AG08396 (cell line): ENCODE measurements at places on chromosomes 7 and 10.

- DNase-seq = no peak
These were observed 10.9 kb downstream of the OGDHL start for GRCh38 chr10:49751216-49751615.

- no peak for DNase-seq
These were observed 44.2 kb downstream of the BLNK start for GRCh38 chr10:96227206-96227605.

GRCh38 chr7:149713731-149714068 is 59.7 kb downstream of the ZNF467 start:
- DNase-seq = no peak

DNA sequence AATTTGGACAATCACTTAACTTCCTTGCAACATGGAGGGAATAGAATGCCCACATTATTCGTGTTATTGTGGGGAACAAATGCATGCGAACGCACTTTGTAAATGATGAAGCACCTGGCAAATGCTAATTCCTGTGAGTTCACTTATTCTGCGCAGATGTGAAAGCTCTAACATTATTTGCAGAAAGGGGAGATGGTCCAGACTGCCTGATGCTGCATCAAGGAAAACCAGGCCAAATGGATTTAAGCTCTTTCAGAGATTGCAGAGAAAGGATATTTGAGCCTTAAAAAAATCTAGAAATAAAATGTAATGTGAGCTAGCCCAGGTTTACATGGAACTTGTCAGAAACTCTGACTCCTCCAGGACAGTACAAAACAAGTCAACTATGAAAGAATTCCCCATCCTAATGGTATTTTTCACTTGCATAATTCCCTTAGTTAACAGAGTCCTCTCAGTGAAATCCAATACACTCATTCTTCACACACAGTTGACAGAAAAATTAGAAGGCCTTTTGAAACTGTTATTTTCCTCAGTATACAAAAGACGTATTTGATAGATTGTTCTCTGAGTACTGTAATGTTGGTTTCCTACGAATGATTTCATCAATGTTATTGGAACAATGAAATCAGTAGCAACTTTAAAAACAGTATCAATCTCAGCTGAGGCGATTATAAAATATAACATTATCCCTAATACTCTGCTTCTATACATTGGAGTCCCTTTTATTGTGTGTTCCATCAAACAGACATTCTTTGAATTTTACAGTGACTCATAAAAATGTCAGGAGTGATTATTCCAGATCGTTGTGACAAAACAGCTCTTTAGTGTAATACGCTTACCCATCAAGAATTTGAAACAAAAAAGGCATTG is 136.3 kb upstream of the ANK3 start:
- DNase-seq = no peak

- no peak for DNase-seq
These were observed 7.2 kb upstream of the CHCHD1 start for GRCh38 chr10:73774637-73775036.

- DNase-seq = peak; percentile 64
These were observed 612 bp downstream of the SNX8 start for GRCh38 chr7:2313450-2314208.

DNA sequence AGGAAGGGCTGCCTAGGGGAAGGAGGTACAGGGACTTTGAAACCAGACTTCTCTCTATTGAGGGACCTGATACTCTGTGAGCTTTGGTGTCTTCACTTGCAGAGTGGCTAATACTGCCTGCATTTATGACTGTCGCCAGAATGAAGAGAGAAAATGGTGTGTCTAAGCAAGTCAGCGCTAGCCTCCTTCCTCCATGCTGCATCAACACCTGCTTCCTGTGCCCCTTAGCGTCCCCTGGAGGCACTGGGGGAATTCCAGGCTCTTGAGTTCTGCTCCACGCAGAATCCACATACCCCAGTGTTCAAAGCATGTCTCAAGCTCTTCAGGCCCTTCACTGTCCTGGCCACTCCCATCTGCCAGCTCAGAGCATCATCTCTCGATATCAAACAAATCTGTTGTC is 140.5 kb downstream of the PKD1L1 start:
- DNase-seq = no peak

- DNase-seq = no peak
These were observed 193.6 kb downstream of the GLRX3 start for GRCh38 chr10:130329792-130330191.

- DNase-seq = no peak
These were observed 68.5 kb upstream of the EEPD1 start for GRCh38 chr7:36084485-36085091.

- no peak for DNase-seq
These were observed 35.7 kb upstream of the CREB5 start for GRCh38 chr7:28376634-28377033.

- DNase-seq = no peak
These were observed 49.0 kb upstream of the PCLO start for GRCh38 chr7:83211685-83212084.

- DNase-seq = no peak
These were observed 95.0 kb downstream of the COL13A1 start for GRCh38 chr10:69896606-69897231.

DNA sequence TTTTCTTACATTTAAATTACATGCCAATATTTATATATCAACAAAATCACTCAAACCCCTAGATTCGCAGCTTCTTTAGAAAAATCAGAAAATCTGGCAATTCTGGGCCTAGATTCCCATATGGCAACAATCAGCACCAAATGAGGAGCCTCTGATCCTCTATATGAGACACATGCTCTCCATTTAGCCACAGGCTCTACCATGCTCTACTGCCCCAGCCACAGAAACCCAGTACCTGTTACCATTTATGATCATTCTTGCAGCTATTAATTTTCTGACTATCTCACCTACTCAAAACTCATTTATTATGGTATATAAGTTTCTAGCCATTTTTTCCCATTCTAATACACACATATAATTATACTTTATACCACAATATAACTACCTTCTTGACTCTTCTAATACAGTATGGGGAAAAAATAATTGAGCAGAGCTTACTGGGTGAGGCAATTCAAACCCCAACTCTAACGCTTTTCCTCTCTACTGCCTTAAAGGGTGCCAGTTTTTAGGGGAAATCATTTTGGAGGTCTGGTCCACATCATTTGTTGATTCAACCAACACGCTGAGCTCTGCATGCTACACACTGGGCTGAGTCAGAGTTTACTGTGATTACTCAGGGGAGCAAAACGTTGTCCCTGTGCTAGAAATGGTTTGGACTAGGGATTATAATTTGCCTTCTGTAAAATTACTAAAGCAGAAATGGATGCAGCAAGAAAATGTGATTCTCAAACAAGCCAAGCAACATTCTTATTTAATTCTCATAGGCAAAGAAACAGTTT is 11.6 kb downstream of the PDLIM1 start:
- DNase-seq = peak; percentile 67

GRCh38 chr7:103811997-103812396 is 177.5 kb downstream of the RELN start:
- DNase-seq = no peak

- peak; percentile 43 for DNase-seq
These were observed 46.7 kb downstream of the PARD3 start for GRCh38 chr10:34768261-34768971.

DNA sequence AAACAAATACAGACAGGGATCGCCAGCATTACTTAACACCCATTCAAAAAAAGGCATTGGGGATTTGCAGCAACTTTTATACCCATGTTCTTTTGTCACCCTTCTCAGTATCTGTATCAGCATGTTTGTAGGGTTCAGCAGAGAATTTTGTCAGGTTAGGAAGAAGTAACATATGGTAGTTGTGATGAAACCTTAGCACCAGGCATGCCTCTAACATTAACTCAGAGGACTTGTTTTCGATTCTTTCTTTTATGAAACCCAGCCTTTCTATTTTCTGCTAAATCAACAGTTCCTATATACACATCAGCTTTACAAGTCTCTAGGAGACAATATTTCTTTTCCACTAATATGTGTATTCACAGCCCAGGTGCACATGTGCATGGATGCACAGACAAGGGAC is 22.4 kb upstream of the HDAC9 start:
- no peak for DNase-seq

- DNase-seq = no peak
These were observed 60.3 kb upstream of the TAC1 start for GRCh38 chr7:97671571-97671970.

DNA sequence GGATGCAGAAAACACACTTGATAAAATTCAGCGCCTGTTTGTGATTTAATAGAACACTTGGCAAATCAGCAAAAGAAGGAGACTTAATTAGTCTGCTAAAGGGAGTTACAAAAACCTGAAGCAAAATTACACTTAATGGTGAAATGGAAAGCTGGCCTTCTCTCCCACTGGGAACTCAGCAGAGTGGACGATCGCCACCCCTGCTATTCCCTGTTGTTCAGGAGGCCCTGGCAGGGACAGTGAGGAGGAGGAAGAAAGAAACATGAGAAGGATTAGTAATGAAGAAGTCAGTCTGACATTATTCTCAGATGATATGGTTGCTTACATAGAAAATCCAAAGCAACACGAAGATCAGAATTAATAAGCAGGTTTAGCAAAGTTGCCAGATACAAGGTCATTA is 5.6 kb upstream of the KNDC1 start:
- no peak for DNase-seq

DNA sequence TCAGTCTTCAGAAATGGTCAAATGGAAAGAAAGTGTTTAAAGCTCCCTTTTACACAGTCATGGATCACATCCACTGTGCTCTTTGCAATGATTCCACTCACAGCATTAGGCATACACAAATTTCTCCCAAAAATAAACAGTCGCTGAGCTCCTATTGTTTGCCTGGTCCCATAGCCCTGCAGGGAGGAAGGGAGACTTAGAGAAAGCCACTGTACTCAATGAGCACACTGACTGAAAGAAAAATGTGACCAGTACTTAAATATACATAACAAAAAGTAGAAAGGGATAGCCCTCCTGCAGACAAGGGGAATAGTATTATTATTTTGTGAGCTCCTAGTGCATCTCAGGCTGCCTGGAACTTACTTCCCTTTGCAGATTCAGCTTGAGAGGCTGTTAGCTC is 853.2 kb downstream of the GRID1 start:
- DNase-seq = no peak

- DNase-seq = no peak
These were observed 65.2 kb downstream of the CREB3L2 start for GRCh38 chr7:137936509-137937201.

DNA sequence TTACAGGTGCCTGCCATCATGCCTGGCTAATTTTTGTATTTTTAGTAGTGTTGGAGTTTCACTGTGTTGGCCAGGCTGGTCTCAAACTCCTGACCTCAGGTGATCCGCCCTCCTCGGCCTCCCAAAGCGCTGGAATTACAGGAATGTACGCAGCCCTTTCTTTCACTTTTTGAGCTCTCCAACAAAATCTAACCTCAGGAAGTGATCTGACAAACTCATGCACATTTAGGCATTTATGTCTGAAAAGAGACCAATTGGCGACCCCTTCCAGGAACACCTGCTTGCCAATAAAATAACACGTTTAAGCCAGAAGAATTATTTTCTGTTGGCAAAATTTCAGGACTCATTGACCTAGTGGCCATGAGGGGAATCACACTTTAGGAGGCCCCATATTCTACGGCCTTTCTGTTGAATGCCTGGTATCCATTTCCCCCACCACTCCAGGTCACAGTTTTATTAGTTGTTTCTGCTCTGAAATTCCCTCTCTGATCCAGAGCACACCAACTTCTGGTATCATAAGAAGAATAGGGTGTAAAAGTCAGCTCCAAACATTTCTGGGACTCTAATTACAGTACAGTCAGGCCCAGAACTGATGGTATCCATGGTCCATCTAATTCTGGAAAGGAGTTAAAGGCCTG is 65.8 kb upstream of the FRMD4A start:
- DNase-seq = peak; percentile 24

DNA sequence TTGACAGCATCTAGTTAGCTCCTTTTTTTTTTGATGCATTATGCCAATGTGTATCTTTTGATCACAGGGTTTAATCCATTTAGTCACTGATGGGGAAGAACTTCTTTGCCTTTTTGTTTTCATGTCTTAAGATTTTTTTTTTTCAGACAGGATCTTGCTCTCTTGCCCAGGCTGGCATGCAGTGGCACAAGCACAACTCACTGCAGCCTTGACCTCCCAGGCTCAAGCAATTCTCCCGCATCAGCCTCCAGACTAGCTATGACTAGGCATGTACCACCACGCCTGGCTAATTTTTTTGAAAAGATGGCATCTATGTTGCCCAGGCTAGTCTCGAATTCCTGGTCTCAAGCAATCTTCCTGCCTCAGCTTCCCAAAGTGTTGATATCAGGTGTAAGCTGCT is 46.4 kb upstream of the PLA2G12B start:
- DNase-seq = no peak

DNA sequence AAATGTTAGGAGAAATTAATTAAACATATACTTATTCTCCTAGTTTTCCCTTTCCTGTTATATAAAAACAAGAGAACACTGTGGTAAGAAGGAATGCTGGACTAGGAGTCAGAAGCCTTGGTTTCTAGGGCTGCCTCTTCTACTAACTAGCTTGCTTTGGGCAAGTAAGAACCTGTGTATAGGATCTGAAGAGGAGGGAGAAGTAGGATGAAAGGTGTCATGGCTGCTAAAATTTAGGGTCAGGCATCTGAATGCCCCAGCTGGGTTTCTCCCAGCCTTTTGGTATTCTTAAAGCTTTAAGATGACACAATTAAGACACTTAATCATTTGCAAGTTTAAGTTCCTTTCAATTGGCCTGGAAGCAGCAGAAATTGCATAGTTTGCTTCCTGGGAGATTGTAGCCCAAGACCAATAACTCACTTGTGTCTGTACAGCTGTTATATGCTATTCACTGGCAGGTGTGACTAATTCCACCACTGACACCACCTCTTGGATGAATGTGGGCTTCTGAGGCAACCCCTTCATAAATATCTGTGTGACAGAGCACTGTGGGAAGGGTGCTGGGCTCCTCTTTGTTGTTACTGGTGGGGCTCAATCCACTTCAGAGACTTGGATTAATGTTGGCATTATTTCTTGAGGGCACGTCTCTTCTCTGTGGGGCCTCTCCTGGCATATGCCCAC is 137.2 kb downstream of the LRMDA start:
- DNase-seq = no peak

GRCh38 chr7:114976666-114977065 is 54.8 kb downstream of the MDFIC start:
- no peak for DNase-seq

GRCh38 chr10:24240041-24240751 is 31.3 kb downstream of the KIAA1217 start:
- no peak for DNase-seq

DNA sequence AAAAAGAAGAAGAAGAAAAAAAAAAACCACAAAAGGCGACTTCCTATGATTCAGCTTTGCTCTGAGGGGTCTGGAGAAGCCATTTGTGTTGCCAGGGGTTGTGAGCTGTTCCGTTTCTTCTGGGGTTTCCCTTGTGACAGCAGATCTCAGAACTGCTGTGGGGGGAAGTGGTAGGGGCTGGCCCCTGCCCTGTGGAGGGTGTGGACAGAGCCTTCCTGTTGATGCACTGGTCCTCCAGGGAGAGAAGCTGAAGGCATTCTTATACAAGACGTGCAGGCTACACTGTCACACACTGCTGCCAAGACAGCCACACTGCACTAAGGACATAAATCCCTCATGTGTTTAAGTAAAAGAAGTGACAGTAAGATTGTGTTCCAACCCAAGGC is 17.3 kb upstream of the CSGALNACT2 start:
- no peak for DNase-seq
